ENCODE measurements at places on chromosomes 11 and 22.

DNA sequence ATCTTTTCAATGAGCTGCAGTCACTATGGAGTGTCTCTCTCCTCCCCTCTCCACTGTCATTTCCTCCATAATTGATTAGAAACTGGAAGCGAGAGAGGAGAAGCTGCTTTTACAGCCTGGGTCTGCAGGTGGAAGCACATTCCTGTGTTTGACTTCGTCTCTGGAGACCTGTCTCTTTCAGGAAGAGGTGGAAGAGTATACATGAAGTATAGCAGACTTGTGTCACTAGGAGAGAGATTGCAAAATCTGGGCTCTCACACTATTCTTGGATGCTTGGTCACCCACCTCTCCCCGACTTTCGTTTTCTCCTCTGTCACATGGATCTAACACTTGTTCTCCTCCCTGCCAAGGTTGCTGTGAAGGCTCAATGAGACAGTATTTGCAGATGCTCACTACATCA is 323.3 kb downstream of the NTM start:
- no peak for DNase-seq

DNA sequence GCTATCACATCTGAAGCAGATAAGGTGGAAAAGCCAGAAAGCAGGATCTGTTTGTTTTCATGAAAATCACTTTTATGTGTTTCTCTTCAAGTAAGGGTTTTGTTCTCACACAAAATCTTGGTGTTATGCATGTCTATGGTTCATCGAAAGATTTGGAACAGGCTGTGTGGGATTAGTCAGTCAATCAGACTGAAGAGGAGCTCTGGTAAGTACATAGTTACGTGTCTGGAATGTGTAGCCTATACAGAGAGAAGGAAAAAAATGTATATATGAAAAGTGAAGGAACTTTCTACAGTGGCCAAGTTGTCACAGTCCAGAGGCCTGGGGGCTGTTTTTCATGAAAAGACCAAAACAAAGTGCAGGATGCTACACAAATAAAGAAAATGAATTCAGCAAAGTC is 156.7 kb downstream of the CNTN5 start:
- DNase-seq: no peak

DNA sequence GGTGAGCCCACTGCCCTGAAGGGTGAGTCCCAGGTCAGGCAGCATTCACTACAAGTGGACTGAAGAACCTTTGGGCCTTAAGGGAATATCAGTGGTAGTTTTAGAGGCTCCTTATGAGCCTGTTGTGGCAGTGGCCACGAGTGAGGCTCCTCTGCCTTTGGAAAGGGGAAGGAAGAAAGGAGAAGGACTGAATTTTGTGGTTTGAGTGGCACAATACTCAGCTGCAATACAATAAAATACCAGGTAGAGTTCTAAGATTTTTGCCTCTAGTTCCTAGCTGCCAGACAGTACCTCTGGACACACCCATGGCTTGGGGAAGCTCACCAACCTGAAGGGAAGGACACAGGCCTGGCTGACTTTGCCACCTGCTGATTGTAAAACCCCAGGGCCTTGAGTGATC is 260.9 kb downstream of the DYNC2H1 start:
- no peak for DNase-seq

- peak; percentile 77 for DNase-seq
Measured at GRCh38 chr11:2940147-2940920, 11.1 kb upstream of the PHLDA2 start.

DNA sequence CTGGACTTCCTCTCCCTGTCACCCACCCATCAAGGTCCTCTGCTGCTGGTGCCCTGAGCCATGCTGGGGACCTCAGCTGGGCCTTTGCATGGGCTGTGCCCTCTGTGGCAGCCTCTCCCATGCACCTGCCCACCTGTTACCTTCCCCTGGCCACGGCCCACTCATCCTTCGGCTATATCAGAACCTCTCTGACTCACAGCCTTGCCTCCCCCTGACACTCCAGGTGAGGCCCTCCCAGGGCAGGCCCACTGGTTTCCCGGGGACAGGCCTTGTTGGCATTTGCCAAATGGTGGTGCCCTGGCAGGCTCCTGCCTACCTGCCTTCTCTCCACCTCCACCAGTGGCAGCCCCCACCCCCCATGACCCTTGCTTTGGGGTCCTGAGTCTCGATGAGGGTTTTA is 73.7 kb upstream of the PRR5 start:
- no peak for DNase-seq

- DNase-seq: no peak
Measured at GRCh38 chr11:8036002-8036802, 44.8 kb upstream of the TUB start.

DNA sequence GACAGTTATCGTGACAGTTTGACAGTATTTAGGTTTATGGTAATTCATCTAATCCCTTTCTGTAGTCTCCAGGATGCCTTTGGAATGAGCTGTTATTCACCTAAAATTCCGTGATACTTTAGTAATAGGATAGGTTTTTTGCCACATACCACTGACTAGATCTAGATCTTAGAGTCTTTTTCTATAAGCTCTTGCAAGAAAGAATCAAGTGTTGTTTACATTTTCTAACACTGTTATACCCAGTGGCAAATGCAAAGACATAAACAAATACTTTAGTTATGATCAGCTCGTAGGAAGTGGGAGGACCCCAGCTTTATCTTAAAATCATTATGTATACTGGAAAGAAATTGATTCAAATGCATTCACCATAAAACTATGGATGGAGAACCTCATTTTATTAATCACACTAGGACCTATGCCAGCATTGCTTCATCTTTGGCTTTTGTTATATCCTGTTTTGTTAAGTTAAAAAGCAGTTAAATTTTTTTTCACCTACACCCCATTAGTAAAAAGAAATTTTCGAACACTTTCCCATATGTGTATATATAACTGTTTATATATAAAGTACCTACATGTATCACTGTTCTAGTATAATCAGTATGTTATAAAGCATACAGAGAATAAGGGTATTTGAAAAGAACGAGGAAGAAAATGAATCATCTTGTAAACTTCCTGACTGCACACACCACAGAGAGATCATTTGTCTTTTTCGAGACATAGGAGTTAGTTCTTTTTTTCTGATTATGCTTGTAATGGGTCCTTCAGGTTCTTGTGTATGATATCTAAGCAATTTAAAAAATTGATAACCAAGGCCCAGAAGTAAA is 60.9 kb downstream of the PDHX start:
- no peak for DNase-seq

GRCh38 chr11:78930810-78931523 is 356.3 kb upstream of the NARS2 start:
- DNase-seq: no peak

DNA sequence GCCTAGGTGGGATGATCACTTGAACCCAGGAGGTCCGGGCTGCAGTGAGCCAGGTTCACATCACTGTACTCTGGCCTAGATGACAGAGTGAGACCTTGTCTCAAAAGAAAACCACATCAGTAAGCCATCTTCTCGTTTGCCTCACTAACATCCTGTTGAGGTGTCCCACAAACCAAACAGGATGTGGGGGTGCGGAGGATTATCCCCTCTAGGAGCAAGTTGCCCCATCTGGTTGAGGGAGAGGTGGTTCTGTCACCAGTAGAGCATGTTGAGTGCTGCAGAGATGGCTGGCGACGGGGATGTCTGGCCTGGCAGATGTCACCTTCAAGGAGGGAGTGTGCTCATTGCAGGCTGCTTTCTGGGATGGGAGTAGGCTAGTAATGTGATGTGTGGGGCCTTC is 72.4 kb downstream of the ZNRF3 start:
- DNase-seq: no peak

DNA sequence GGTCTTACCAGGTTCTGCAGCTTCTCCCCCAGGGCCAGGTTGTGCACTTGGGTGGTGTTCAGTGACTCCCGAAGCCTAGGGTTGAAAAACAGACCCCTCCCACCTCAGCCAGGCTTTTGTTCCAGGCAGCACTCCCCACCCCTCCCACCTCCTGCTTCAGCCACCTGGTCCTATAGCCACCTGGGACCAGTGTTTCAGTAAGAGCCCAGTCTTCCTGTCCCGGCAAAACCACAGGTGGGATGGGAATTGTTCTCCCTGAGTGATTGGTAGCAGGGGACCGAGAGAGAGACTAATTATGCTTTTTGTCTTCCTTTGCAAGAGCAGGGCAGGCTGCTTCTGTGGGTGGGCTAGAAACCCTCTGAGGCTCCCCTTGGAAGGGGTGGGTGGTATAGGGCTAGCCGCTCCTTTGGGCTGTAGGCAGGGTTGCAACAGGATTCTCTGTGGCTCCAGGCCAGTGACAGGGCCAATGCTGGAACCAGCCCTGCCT is 8.5 kb upstream of the NAALADL1 start:
- no peak for DNase-seq

- no peak for DNase-seq
Measured at GRCh38 chr11:29224739-29225384, 792.0 kb downstream of the KCNA4 start.

DNA sequence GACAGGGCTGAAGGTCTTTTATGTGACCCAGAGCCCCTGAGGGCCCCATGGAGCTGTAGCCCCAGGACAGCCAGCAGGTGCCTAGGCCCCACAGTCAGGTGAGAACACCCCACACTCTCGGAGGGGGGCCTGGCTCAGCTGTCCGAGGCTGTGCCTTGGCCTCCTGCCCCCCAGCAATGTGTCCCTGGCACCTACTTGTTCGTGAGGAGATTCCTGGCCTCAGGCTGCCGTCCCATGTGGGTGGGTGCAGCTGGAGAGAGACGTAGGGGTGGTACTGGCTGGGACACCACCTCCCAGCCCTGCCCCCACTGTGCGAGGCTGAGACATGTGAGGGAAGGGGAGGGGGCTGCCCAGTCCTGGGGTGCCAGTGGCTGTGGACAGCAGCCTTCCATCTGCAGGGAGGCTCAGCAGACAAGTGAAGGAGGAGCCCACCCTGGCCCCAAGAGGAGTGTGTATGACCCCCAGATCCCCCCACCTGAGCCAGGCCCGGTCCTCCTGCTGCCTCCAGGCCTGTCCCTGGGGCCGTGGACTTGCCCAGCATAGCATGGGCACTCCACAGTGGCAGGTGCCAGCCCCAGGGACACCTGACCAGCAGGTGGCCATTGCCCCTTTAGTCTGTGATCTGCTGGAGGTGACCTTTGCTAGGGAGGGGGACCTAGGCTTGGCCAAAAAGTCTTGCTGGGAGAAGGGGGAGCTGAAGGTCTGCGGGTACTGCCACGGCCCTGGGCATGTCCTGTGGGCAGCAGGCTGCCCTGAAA is 17.0 kb downstream of the IL17REL start:
- DNase-seq: peak; percentile 57

- DNase-seq: no peak
Measured at GRCh38 chr11:130624971-130625544, 176.6 kb downstream of the ADAMTS15 start.

- DNase-seq: peak; percentile 72
Measured at GRCh38 chr11:110376711-110377324, 52.9 kb upstream of the FDX1 start.

DNA sequence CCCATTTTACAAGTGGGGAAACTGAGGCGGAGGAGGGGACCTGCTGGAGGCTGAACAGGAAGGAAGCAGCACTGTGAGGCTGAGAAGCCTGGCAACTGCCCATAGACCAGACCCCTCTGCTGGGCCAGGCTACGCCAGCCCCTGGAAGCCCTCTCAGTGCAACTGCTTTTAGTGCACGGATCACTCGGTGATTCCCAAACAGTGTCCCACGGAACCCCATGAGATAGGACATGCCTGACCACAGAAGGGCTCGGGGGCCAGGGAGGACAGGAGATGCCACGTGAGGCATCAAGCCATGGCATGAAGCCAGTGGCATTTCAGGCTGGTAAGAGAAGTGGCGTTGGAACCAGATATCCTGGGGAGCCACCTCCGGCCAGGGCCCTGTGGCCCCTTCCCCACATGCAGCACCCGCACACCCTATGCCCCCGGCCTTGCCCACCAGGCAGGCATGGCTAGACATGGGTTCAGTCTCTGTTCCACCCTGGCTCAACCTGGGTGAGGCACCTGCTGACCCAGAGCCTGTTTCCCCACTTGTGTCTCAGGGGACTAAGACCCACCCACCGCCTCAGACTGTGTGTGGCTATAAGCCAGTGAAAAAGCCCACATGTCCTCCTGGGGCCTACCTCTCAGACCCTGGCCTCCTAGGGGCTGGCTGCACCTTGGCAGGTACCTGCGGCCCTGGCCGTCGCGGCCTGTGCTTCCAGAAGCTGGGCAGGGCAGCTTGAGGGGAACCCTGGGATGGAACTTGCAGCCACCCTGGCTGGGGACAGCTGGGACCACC is 84.1 kb downstream of the WNT7B start:
- DNase-seq: peak; percentile 42

DNA sequence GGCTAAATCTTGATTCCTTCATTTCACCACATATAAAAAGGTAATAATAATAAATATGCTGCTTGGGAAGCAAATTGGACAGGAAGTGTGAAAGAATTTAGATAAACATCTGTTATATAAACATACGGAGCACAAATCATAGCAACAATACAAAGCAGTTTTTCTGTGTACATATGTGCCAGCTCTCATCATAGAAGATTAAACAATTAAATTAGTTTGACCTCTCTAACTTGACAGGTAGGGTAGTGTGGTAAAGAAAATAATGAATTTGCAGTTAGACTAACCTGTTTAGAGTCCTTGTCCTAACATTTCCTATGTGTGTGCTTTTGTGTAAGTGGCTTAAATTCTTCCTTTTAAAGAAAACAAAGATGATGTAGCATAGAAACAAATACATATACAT is 995.7 kb upstream of the TENM4 start:
- DNase-seq: no peak

DNA sequence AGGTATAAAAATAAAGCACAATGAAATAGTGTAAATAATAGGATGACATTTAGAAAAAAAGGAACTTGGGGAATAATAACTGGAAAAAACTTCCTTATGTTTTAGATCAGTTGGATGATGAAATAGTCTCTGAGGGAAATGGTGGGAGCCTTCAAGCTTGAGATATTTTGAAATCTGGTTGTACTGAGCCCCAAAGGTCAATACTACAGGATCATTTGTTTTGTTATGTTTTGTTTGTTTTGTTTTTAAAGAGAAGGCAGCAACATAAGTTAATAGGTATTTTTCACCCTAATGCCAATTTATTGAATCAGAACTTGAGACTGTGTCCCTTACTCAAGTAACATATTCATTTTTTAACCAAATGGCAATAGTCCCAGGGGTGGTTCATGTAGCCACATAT is 393.1 kb downstream of the ETS1 start:
- DNase-seq: no peak

DNA sequence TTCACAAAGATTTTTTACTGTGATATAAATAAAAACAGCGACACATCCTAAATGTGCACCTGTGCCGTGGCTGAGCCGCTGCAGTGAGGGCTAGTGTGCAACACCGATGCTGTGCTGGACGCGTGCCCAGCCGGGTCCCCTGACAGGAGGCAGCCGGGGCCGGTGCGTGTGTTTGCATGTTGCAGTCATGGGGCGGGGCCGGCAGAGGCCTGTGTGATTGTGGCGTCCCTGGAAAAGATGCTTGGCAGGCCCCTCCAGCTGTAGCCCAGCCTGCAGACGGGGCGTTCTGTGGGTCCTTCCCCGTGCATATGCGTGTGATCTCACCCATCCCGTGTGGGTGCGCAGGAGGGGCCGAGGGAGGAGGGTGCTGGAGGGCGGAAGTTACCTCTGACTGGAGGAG is 30.6 kb downstream of the MUC6 start:
- no peak for DNase-seq

GRCh38 chr11:91041626-91042025 is 818.8 kb upstream of the CHORDC1 start:
- no peak for DNase-seq

Data from RWPE2 (cell line).